ENCODE measurements at places on chromosomes 7 and 10. TPM values are rescaled to one million over a fixed set of nuclear protein-coding genes. Genes with fewer than 3 reads are reported as not detected.

- H3K36me3 ChIP-seq: no peaks in the 10 kb centered on the region
- H3K27me3 ChIP-seq: no peaks in the 10 kb centered on the region
- DNase-seq: no peak
- no peaks in the 10 kb centered on the region for H3K4me1 ChIP-seq
- H3K27ac ChIP-seq: no peak overlapping the region
Measured at GRCh38 chr7:126487728-126488442, 764.9 kb downstream of the GRM8 start.

- no peak overlapping the region for H3K27ac ChIP-seq
- H3K4me1 ChIP-seq: no peaks in the 10 kb centered on the region
Measured at GRCh38 chr7:118281196-118281595, 56.7 kb downstream of the ANKRD7 start.

GRCh38 chr10:483261-483660 lies 206.2 kb downstream of the DIP2C start:
- H3K36me3 ChIP-seq: no peaks in the 10 kb centered on the region
- no peak overlapping the region for H3K27ac ChIP-seq
- H3K4me1 ChIP-seq: no peaks in the 10 kb centered on the region
- DNase-seq: no peak
- H3K27me3 ChIP-seq: peaks cover 67% of the 10 kb centered on the region
- no peak overlapping the region for H3K4me3 ChIP-seq

- H3K27ac ChIP-seq: no peak overlapping the region
- H3K36me3 ChIP-seq: no peaks in the 10 kb centered on the region
- H3K27me3 ChIP-seq: no peaks in the 10 kb centered on the region
- DNase-seq: no peak
- H3K4me1 ChIP-seq: no peaks in the 10 kb centered on the region
- no peak overlapping the region for H3K4me3 ChIP-seq
Measured at GRCh38 chr10:9743639-9744038, 1274.0 kb upstream of the CELF2 start.

DNA sequence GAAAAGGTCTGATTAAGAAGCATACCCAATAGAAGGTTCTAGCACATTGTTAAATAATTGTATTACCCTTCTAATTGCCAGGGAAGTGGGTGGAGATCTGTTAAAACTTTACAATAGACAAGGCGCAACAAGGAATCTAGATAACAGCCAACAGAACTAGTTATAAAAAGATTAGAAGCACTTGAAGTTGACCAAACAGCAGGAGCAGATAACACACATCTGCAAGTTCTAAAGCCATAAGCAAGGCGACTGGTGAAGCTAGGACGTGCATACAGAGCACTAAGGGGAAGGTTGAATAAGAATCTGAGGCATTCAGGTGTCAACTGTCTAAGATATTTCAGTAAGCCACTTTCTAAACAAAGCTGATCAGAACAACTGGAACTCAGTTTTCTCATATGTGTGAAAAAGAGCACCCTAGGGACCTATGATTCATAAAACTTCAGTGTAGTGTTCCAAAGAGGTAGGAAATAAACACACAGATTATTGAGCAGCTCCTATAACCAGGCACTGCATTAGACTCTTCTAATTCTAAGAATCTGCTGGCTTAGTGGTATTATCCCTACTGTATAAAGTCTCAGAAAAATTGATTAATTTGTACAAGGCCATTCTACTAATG lies 111.2 kb downstream of the SAMD9 start:
- no peaks in the 10 kb centered on the region for H3K36me3 ChIP-seq
- no peaks in the 10 kb centered on the region for H3K4me1 ChIP-seq
- DNase-seq: no peak
- no peak overlapping the region for H3K27ac ChIP-seq
- no peaks in the 10 kb centered on the region for H3K27me3 ChIP-seq
- no peak overlapping the region for H3K4me3 ChIP-seq

DNA sequence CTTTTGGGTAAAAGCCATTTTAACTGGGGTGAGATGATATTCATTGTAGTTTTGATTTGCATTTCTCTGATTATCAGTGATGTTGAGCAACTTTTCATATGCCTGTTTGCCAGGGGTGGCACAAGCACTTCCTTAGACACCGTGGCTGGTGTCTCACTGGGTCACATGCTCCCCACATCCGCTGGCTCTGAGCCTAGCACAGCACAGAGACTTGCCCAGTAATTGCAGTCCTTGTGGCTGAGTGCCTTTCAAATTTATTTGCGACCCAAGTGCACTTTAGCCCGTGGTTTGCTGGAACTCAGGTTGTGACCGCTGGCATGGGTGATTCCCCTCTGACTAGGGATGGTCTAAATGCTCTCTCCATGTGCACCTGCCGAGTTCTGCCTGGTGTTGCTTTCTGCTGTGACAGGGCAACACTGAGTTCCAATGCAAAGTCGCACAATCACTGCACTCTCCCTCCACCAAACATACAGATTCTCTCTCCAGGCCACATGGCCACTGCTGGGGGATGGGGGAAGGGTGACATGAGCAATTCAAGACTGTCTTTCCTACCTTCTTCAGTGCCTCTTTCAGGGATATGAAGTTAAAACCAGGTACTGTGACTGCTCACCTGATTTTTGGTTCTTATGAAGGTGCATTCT lies 66.5 kb downstream of the ZNF277 start:
- H3K27me3 ChIP-seq: no peaks in the 10 kb centered on the region
- H3K27ac ChIP-seq: no peak overlapping the region
- H3K4me1 ChIP-seq: no peaks in the 10 kb centered on the region
- no peaks in the 10 kb centered on the region for H3K36me3 ChIP-seq
- DNase-seq: no peak

DNA sequence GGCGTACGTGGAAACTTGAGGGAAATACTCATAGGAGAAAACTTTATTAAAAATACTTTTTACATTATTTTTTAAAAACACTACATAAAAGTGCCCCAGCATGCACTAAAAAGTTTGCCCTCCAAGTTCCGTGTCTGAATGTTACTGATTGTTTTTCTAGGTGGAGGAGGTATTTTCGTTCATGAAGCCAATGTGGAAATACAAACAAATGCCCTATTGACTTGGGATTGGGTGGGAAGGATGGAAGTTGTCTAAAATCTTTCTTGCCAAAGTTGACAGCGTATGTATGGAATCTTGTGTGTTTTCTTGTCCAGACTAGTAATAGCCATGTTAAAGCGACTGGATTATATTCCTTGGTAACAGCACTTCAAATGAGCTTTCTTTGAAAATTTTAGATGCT lies 1.2 kb downstream of the PROSER2 start:
- H3K4me1 ChIP-seq: peaks cover 61% of the 10 kb centered on the region
- DNase-seq: no peak
- H3K27me3 ChIP-seq: no peaks in the 10 kb centered on the region
- 0 out of 2 replicates have a peak, but pooled peaks cover 6% of the 10 kb centered on the region for H3K36me3 ChIP-seq
- H3K27ac ChIP-seq: peak overlapping the region; percentile 73

DNA sequence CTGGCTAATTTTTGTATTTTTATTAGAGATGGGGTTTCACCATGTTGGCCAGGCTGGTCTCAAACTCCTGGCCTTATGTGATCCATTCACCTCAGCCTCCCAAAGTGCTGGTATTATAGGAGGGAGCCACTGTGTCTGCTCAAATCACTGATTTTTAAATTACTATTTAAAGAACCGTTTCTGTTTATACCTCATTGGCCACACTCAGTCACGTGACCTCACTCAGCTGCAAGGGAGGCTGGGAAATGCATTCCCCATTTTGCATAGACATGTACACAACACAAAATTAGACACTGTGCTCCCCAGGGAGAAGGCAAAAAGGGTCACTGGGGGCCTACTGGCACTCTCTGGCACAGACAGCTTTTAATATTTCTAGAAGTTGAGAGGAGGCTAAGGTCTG lies 13.6 kb upstream of the CALU start:
- no peaks in the 10 kb centered on the region for H3K36me3 ChIP-seq
- no peak for DNase-seq

DNA sequence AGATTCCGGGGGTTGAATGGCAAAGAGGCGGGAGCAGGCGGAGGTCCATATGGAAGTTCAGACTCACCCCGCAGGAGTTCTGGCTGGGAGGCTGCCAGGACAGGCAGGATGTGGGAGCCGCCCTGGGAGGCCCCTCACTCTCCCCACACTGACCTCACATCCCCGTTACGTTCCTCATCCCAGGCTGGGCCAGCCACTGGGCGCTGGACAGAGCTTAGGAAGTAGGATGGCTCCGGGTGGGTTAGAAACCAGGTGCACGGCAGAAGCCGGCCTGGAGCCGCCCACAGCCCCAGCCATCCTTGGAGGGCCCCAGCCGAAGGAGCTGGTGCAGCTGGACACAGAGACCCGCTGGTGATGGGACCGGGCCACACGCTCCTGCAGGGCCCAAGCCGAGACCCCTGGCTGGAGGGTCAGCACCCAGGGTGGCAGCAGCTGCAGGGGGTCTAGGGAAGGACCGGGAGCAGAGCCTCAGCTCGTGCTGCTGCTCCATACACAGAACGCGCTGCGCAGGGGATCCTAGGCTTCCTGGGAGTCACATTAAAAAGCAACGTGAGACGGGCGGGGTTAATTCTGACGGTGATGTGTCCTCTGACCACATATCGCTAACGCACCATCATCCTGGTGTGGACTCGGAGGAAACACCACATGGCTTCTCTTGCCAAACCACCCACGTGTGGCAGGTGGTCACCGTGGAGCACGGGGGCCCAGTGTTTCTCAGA lies 98.6 kb upstream of the DIP2C start:
- no peak overlapping the region for H3K27ac ChIP-seq
- no peak for DNase-seq
- no peaks in the 10 kb centered on the region for H3K4me1 ChIP-seq
- no peaks in the 10 kb centered on the region for H3K27me3 ChIP-seq
- no peak overlapping the region for H3K4me3 ChIP-seq

DNA sequence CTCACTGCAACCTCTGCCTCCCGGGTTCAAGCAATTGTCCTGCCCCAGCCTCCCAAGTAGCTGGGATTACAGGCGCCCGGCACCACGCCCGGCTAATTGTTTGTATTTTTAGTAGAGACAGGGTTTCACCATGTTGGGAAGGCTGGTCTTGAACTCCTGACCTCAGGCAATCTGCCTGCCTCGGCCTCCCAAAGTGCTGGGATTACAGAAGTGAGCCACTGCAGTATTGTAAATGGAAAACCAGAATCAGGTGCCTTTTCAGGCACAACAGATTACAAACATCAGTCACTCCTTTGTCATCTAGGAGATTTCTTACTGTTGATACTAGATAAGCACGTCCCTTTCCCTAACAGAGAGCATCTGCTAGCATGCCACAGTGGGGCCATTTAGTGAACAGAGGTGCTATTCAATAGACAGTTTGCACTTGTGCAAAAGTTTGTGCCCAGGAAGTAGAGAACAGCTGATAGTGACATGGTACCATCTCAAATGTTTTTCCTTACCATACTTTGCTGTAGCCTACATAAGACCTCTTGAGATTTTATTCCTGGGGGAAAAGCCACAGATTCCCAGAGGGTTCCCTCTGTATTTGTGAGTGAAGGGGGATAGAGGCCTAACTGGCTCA lies 24.5 kb upstream of the WAC start:
- no peaks in the 10 kb centered on the region for H3K4me1 ChIP-seq
- no peak overlapping the region for H3K4me3 ChIP-seq
- H3K36me3 ChIP-seq: no peaks in the 10 kb centered on the region

DNA sequence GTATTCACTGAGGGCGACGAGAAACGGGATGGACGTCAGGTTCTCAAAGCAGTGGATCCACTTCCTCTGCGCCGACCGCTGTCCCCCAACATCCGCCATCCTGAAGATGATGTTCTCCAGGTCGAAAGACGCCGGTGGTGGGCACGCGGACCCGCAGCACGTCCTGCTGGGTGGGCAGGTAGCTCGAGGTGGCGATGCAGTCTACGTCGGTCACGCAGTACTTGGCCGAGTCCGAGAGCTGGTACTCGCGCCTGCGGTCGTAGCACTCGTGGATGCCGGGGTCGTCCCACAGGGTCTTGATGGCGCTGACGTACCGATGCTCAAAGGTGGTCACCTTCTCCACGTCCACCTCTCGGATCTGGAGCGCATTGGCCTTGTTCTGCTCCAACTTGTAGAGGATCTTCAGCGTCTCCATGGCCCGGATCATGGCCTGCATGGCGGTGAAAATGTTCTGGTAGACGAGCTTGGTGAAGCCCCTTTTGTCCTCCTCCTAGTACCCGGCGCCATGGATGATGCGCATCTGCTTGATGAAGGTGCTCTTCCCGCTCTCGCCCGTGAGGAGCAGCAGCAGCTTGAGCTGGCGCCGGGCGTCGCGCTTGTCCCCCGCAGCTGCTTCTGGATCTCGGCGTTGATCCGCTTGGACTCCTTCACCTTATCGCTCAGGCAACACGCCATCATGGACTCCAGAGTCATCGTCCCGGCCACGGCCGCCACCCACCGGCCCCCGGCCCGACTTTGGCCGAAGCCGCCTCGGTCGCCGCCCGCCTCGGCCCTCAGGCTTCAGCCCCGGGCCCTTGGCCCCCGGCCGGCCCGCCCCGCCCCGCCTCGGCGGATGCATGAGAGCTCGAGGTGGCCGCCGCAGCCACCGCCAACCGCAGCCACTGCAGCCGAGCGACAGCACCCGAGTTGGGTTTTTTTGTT lies 122.9 kb upstream of the KCTD7 start:
- no peaks in the 10 kb centered on the region for H3K4me1 ChIP-seq
- no peaks in the 10 kb centered on the region for H3K27me3 ChIP-seq
- H3K36me3 ChIP-seq: no peaks in the 10 kb centered on the region
- peak; percentile 28 for DNase-seq
- H3K27ac ChIP-seq: no peak overlapping the region

DNA sequence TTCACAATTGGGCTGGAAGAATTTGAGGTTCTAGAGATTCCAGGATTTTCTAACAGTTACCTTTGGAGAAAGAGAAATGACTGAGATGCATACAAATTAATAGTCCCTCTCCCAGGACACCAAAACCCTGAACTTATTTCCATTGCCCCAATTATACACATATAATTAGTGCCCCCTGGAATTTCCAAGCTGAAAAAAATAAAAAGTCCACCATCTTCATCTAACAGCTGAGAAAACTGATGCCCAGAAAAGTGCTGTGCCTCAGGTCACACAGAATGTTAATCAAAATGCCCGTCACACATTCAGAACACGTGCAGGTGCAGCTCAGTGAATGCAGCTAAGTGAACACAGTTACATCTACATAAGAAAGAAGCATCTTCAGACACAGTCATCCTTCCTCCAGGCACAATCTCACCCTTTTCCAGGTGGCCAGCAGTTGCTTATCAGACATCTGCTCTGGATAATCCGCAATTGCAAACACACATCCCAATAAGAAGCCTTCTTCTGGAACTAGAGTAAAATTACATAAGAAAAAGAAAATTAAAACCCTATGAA lies 35.4 kb downstream of the PAXIP1 start:
- H3K27ac ChIP-seq: no peak overlapping the region
- peaks cover 18% of the 10 kb centered on the region for H3K36me3 ChIP-seq
- DNase-seq: no peak
- no peaks in the 10 kb centered on the region for H3K4me1 ChIP-seq

GRCh38 chr10:13893926-13894325 lies 307.2 kb downstream of the PRPF18 start:
- H3K4me3 ChIP-seq: peak overlapping the region; percentile 38
- no peaks in the 10 kb centered on the region for H3K27me3 ChIP-seq
- H3K4me1 ChIP-seq: peaks cover 26% of the 10 kb centered on the region
- DNase-seq: peak; percentile 27

The DNAJC1 gene
- total RNA-seq: 19.1 TPM

The MRC1 gene
- total RNA-seq: 0.07 TPM

The NKX1-2 gene
- total RNA-seq: 2.9 TPM

The LLCFC1 gene
- total RNA-seq: not detected

The FGL2 gene
- not detected for total RNA-seq

The PIK3CG gene
- total RNA-seq: not detected

The GNAT3 gene
- not detected for total RNA-seq

The GRID1 gene
- total RNA-seq: not detected

Data from PC-9 (cell line).